ENCODE measurements at places on chromosomes 5 and 9.
A peak's percentile ranks its signal among the peaks of the same experiment; 100 is the strongest.

DNA sequence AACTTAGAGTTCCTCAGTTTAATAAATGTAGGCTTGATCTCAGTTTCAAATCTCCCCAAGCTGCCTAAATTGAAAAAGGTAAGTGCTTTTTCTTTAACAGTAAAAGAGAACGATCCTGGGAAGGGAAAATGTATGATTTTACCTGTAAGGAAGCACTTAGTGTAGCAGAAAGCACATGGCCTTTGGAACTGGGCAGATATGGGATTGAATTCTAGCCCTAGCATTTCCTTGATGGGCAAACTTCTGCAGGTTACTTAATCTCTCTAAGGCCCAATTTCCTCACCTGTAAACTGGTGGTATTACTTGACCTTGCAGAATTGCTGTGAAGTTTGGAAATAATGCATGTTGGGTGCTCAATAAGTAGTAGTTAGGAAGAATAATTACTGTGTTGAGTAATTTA, 11.6 kb downstream of the ANP32B start:
- DNase-seq: no peak

DNA sequence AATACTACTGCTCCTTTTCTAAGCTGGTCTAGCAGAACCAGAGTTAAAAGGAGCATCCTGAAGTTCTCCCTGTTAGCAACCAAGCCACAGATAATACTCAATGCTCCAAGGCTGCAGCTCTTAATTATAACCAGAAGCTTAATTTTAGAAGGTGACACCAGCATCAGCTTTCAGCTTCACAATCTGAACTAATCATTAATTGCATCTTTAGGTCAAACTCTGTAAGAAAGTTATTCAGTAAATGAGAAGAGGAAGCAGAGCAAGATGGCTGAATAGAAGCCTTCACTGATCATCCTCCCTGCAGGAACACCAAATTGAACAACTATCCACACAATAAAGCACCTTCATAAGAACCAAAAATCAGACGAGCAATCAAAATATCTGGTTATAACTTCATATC, 38.5 kb downstream of the APBA1 start:
- no peak for DNase-seq

DNA sequence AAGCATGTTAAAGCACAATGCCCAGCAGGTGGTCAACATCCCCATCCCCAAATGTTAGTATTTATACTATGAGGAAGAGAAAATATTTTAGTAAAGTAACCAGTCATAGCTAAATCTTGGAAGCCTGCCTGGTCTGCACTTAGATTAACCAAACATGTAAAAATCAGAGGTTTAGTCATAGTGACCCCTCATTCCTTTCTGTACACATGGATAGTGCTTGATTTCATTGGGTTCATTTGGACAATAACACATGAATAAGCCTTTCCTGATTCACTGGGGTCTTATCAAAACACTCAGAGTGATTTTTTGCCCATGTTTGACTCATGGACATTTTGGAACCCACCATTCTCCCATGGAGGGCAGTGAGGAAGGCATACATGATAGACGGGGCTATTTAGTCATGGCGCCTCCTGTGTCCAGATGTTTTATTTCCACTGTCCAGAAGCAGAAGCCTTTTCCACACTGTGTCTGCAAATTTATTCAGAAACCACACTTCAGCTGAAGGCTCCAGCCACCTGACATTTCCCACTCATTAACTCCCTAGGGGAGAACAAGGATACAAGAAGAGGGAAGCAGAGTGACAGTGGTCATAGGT, 32.5 kb downstream of the OR1J1 start:
- no peak for DNase-seq

GRCh38 chr5:34001241-34001841, 6.5 kb downstream of the AMACR start:
- DNase-seq: peak; percentile 56

GRCh38 chr9:108838017-108838416, 17.8 kb downstream of the ACTL7B start:
- DNase-seq: no peak

DNA sequence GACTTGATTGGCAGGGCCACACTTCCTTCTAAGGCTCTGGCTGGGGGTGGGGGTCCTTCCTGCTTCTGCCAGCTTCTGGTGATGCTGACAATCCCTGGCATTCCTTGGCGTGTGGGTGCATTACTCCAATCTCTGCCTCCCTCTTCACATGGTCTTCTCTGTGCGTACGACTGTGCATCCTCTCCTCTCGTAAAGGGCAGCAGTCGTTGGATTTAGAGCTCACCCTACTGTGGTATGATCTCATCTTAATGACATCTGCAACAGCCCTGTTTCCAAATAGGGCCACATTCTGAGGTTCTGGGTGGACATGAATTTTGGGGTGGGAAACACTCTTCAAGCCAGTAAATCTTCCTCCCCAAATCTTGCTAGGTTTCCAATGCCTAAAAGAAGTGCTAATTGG, 36.8 kb downstream of the ROPN1L start:
- DNase-seq: no peak

GRCh38 chr5:89728750-89729149, 680.8 kb downstream of the CETN3 start:
- DNase-seq: peak; percentile 6

DNA sequence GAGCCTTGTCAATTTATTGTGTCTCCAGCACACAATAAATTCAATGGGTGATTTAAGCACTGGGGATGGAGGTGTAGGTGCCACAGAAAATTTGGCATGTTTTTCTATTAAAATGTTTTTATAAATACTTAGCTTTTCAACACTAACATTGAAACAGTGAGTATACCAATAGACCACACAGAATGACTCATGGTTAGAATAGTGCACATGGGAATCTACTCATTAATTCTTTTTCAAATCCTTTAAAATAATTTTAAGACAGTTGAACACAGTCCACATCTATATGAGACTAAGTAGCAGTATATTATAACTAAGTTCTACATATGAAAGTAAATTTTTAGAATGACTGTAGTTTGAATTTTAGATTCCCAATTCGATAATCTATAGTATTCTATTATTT, 67.1 kb downstream of the LNPEP start:
- no peak for DNase-seq

DNA sequence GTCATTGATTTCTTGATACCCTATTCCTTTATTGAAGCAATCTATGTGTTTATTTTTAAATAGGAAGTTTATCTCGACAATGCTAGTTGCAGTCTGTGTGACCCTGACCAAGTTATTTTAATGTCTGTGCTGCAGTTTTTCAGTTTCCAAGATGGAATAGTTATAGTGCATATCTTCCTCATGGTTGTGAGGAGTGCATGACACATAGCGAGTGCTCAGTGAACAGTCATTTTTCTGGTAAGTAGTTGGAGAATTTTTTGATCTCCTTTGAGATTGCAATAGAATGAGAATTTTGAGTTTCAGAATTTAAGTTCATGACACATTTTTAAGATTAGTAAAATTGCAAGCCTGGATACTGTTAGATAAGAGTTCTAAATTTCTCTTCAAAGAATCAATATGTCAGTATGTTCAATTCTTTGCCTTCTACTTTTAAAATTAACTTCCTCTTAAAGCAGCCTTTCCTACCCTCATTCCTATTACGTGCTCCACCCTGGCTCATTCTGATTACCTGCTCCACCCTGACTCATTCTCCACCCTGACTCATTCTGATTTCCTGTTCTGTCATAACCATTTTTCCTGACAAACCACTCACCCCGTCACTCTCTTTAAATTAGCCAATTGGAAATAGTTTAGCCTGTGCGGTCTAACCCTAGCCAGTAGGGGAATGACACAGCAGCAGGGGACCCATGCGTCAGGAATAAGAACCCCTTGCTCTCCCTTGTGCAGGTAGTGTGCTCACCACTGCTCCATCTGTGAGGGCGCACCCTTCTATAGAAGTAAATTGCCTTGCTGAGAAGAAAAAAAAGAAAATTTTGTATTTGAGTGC, 30.7 kb downstream of the SPIN1 start:
- no peak for DNase-seq

DNA sequence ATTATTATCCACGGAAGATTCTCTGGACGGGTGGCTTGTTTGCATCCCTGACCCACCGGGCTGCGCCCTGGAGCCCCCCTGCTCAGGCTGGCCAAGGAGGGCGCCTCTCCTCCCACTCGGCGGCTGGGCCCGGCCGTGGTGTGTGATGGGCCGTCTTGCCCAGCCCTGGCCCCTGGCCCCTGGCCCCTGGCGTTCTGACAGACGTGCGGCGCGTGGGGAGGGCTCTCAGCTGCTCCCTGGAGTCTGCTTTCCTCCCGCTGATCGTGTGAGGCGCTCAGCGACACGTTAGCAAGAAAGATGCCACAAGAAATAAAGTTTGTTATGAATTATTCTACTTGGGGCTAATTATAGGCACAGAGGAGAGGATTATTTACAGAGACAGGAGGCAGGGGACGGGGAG, 33.3 kb downstream of the UNC5A start:
- no peak for DNase-seq

- DNase-seq: no peak
Measured at GRCh38 chr9:109537288-109537687, 39.2 kb upstream of the PTPN3 start.

DNA sequence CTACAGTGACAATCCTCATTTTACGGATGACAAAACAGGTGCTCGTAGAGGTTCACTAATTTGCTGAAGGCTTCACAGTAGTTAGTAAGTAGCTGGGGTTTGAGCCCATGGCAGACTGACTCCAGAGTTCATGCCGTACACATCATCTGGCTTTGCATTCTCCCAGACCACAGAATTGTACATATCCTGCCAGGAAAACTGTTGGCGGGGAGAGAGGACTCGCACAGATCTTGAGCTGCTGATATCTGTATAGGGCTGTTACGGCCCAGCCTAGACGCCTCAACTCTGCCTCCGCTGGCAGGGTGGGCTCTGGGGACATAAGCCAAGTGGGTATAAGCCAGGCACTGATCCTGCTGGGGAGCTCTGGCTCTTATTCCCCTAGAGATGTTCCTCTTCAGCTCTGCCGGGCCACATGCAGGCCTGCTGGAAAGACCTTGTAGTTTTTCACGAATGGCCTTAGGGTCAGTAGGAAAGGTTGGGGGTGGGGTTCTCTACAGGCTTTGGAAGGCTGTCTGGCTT, 16.3 kb downstream of the LARP1 start:
- no peak for DNase-seq

GRCh38 chr5:177194268-177194667, 60.7 kb downstream of the NSD1 start:
- DNase-seq: no peak

GRCh38 chr9:133566817-133567216, 32.3 kb downstream of the ADAMTSL2 start:
- no peak for DNase-seq

DNA sequence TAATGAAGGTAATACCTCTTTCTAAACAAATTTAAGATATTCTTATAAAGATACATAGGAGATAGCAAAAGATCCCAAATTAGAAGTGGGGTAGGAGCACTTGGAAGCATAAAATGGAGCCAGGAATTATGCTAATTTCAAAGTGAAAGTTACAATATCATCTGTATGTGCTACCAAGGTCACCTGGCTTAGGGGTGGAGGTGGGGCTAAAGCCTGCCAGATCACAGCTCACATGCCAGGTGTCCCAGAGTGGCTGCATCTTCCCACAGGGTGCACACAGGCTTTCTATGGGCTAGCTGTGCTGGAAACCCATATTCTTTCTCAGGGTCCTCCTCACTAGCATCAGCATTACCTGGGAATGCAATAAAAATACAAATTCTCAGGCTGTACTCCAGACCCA, 118.2 kb upstream of the TXNDC8 start:
- DNase-seq: no peak

GRCh38 chr5:158886086-158886485, 213.6 kb downstream of the EBF1 start:
- DNase-seq: no peak

DNA sequence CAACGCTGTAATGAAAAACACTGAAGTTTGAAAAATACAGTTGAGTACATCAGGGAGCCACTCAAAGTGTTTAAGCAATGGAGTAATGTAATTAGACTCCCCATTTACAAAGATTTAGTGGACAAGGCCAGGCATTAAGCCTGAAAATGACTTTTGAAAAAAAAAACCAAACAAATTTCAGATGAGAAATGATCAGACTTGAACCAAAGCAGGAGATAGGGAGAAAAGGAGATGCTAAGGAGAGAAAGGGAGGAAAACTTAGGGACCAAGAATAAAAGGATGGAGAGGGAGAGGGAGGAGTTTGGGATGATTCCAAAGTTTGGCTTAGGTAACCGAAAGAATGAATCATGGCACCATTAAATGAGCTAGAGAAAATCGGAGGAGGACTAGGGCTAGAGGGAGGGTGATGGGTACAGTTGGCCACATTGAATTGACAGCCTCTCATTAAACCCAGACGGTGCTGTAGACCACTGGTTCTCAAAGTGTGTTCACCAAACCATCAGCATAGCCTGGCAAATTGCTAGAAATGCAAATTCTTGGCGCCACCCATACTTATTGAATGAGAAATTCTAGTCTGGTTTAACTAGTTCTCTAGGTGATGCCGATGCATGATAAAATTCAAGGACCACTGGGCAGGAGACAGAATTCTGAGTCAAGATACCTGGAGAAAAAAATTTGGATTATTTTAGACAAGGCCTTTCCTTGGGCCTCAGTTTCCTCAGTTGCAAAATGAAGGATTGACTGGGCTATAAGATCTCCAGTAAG, 6.2 kb upstream of the CPEB4 start:
- no peak for DNase-seq

GRCh38 chr5:45411971-45412612, 284.1 kb downstream of the HCN1 start:
- no peak for DNase-seq

DNA sequence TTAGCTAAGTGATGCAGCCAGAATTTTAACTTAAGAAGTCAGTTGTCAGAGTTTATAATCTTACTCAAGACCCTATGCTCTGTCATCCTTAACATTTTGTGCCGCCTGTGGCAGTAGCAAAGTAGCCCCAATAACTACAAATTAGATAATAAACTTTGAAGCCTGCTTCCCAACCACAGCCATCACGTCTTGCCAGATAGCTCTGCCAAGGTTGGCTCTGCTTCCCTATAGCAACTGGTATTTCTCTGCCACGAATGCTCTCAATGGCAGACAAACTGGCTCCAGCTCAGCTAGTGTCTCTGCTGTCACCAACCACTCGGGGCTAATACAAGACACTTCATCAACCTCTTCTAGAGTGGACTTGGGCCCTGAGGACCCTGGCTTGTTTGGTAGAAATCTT, 576.1 kb downstream of the CDH12 start:
- DNase-seq: no peak

GRCh38 chr5:5592541-5592940, 170.1 kb downstream of the ICE1 start:
- DNase-seq: no peak

GRCh38 chr5:116830079-116830478, 255.5 kb upstream of the SEMA6A start:
- DNase-seq: no peak

- no peak for DNase-seq
Measured at GRCh38 chr9:4986783-4987182, 1.7 kb downstream of the JAK2 start.

DNA sequence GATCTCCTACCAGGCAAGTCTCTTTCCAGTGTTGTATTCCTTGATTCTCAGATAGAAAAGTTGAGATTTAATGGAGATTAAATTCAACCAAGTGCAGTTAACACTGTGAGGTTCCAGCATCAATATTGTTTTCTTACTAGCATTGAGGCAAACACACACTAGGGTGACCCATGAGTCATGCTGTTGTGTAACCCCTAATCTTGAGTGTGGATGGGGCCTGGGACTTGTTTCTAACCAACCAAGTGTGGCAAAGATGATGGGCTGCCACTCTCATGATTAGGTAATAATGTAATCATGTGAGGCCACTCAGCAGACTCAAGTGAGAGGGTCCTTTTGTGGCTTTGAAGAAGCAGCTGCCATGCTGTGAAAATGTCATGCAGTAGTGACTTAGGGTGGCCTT, 394.2 kb downstream of the IRX2 start:
- DNase-seq: no peak

- DNase-seq: no peak
Measured at GRCh38 chr5:124651663-124652513, 94.6 kb downstream of the ZNF608 start.

GRCh38 chr5:83172655-83173054, 95.3 kb downstream of the XRCC4 start:
- no peak for DNase-seq

Measured in LNCaP clone FGC (cell line).